Cardiac septum (tissue), 1 donor: ENCODE measurements at places on chromosomes 5 and 9. TPM values are rescaled to one million over a fixed set of nuclear protein-coding genes. Genes with fewer than 3 reads are reported as not detected.

Gene PPP2R2B
- 7.9 TPM for total RNA-seq

GRCh38 chr5:56460681-56461191 lies 227.6 kb upstream of the ANKRD55 start:
- no peak for DNase-seq

DNA sequence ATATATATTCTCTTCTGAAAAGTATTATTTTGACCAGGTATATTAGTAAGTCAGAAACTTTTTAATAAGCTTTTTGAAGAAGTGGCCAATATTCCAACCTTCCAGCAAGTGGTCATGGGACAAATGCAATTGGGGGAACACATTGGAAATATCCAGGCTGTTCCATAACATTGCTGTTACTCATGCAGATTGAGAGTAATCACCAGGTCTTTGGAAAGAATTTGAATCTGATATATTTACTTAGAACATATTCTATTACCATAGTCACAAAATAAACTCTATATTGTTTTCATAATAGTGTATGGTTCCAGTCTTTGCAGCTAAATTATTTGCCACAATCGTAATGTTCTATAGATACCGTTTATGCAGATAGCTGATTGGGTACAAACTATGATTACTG lies 102.8 kb downstream of the TAF11L14 start:
- DNase-seq: no peak

Gene SRD5A1
- 4.2 TPM for total RNA-seq

DNA sequence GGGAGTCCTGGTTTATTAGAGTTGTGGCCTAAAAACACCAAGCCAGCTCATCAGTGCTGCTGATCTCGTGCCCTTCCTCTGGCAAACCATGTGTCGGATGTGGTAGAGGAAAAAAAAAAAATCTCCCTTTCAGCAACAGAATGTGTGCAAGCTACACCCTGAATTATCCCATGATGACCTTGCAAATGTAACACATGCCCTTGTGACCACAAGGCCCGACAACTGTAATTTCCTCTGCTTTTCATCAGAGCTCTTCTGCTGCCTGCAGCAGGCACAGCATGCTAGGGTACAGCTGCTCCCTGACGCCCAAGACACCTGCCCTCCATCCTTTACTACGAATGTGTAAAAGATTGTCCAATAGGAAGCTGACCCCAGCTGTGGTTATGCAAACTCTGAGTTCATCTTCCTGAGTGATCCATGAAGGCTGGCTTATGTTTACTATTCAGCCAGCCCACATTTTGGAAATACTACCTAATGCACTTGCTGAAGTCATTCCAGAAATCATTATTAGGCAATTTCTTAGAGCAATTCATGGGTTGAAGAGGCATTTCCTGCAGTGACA lies 14.6 kb upstream of the BNC2 start:
- no peak for DNase-seq

Gene MPDZ
- total RNA-seq: 97.3 TPM

Gene SPINK7
- not detected for total RNA-seq

Gene PCDHGB7
- 16.4 TPM for total RNA-seq

DNA sequence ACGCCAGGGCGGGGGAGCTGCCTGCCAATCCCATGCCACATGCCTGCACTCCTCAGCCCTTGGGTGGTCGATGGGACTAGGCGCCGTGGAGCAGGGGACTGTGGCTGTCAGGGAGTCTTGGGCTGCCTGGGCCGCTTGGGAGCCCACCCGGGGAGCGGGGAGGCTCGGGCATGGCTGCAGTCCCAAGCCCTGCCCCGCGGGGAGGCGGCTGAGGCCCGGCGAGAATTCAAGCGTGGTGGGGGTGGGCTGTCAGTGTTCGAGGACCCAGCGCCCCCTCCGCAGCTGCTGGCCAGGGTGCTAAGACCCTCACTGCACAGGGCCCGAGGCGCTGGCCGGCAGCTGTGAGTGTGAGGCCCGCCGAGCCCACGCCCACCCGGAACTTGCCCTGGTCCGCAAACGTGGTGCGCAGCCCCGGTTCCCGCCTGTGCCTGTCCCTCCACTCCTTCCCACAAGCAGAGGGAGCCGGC lies 83.2 kb upstream of the DMRTA1 start:
- DNase-seq: no peak

Gene SLC36A3
- total RNA-seq: not detected

- no peak for DNase-seq
These were observed 180.3 kb downstream of the C9orf152 start for GRCh38 chr9:110027671-110028081.

- no peak for DNase-seq
These were observed 2.0 kb downstream of the NIPBL start for GRCh38 chr5:36878392-36879082.

- DNase-seq: no peak
These were observed 799.3 kb upstream of the NUDT12 start for GRCh38 chr5:104361932-104362331.

DNA sequence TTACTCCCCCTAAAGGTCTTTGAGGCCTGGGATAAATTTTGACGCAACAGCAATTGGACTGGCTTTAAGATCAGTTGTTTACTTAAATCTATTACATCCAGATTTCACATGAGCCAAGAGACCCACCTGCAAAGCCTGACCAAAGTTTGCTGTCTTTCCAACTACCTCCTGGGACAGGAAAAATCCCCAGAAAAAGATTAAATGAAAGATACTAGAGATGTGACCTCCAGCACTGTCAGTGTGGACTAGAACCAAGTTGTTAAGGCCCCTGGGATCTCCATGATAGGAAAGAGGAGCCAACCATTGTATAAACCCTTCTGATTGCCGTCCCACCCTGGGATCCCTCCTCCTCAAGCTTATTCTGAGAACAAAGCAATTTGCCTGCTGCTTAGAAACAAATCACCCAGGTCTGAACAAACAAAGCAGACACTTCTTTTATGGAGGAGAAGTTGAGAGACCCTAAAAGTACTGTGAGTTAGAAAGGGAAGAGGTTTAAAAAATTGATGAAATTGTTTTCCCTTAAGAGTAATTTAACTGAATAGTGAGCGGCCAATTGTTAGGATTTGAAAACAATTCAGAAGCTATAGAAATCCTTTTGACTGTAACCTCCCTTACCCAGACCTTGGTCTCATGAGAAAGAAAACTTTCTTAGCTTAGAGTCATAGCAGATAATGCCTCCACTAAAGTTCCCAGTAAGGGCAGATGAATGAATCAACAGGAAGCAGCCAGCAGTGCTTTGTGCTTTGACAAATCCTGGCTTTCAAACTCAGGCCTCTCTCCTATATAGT lies 255.2 kb downstream of the TMEM167A start:
- DNase-seq: no peak

GRCh38 chr9:132231019-132231701 lies 69.3 kb downstream of the NTNG2 start:
- no peak for DNase-seq

GRCh38 chr5:161498531-161498930 lies 48.0 kb downstream of the GABRB2 start:
- no peak for DNase-seq

DNA sequence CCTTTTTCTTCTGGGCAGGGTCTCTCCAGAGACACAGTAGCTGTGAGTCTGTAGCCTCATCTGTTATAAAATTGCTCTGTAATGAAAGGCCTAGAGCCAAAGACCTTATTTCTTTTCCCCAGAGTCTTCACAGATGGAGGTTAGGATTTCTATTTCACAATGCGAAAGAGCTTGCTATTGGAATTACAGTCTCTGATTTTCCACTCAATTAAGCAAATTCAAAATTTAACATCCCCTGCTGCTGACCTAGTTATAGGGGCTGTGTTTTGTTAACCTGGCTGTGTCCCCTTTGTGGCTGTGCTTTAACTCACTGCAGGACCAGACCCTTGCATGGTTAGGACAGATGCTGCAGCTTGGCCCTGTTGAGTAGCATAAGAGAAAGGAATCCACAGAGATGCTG lies 190.3 kb upstream of the NMUR2 start:
- DNase-seq: no peak

- DNase-seq: peak; percentile 68
These were observed 39.4 kb downstream of the SLC6A3 start for GRCh38 chr5:1405539-1406530.

Gene RUSC2
- 44.5 TPM for total RNA-seq

DNA sequence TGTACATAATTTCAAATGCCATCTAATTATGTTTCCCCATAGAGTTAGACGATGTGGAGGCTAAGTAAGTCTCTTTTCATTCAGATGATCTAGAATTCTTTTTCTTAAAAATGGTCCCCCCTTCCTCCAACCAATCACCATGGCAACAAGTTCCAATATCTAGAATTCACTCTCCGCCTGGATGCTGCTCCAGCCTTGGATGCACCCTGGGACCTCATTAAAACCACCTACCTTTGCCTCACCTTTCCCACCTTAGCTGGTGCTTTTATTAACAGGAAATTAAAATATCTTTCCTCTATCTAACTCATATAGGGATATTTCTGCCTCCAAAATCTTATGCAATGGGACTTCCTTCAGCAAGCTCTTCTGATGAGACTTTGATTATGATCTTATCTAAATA lies 49.0 kb downstream of the DIRAS2 start:
- no peak for DNase-seq

DNA sequence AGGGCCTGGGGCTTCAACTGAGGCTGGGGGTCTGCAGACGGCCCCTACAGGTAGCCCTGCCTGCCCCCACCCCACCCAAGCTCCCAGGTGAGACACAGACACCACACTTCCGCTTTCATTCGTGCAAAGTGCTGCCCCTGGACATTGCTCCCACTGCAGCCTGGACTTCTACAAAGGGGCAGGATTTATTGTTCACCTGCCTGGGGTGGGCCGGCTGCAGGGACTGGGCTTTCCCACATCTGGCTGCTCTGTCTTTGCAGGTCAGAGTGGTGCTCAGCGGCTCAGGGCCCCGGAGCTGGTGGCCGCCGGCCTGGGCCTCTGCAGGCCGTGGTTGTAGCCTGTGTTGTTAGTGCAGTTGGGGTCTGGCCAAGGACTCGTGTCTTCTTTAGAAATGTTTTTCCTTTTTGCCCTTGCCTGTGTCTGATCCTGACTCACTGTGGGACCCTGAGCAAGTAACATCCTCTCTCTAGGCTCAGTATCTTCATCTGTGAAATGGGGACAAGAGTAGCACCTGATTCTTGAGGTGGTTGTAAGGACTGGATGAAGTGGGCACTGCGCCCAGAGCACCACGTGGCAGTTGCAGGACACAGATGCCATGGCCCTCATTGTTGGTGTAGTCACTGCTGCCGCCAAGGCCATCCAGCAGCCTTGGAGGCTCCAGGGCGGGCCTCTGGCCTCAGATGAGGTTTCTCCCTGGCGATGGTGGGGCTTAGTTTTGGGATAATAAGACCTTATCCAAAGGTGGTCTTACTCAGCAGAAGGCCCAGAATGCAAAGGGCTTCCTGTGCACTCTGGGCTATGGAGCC lies 143.9 kb downstream of the CACNA1B start:
- no peak for DNase-seq

Gene SREK1IP1
- total RNA-seq: 10.2 TPM

- no peak for DNase-seq
These were observed 5.1 kb upstream of the ERCC6L2 start for GRCh38 chr9:95870352-95870751.

Gene FGFR4
- total RNA-seq: 0.40 TPM

DNA sequence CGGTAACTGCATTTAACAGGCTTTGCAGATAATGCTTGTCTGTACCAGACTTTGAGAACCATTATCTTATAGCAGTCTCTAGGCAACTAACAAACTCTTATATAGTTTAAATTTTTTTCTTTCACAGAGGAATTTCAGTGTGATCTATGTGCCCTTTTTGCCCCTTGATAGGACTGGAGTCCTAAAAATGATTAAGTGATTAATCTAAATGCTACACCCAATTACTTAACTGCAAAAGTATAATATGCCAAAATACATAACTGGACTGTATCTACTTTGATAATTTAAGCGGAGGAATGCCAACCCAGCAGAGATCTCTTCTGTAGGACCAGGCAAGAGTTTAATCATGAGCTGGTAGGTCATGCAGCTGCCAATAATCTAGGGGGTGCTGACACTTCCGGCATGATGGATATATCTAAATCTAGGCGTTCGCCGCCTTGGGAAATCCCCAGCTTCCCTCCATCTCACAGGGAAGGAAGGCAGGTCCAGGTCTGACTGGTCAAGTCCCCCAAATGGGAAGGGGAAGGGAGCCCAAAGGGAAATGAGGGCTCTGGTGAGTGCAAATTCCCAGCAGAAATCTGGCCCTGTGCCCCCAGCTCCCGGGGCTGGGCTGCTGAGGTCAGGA lies 205.6 kb downstream of the GAPVD1 start:
- no peak for DNase-seq

Gene NINJ1
- 46.4 TPM for total RNA-seq

DNA sequence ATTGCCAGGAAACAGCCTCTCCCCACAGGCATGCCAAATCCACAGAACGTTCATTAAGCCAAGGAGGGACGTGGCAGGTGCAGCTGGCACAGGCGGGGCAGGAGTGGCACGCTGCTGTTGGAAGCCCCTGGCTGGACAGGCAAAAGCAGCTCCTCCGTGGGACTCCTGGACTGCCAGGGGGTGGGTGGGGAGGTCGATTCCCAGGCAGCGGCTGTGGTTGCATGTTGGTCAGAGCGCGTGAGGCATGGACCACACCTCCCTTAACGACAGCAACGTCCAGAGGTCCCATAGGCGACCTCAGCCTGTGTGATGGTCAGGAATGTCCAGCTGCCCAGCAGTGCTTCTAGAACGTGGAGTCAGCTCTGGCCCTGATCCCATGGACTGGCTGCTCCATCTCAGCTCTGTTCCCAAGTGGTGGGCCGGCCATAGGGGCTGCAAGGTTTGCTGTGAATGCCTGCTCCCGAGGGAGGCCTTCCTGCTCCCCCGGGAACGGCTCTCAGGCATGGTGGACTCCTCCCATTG lies 6.9 kb downstream of the SLC6A19 start:
- no peak for DNase-seq

GRCh38 chr5:173047838-173048105 lies 8.4 kb upstream of the CREBRF start:
- DNase-seq: no peak

GRCh38 chr5:83752700-83753099 lies 32.0 kb upstream of the HAPLN1 start:
- DNase-seq: no peak

DNA sequence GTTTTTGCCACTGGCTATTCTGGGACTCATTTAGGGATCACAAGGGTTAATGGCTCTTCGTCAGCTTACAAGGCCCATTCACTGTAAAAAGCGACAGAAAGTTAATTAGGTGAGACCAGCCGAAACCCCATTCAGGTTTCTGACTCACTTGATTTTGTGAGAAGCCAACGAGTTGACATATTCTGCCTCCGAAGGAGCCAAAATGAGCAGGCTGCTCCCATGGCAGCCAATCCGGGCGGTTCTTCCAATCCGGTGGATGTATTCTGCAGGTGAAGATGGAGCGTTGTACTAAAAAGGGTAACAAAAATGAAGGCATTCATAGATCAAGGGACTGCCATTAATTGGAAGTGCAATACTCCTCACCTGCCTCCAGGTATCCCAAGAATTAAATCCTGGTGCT lies 39.7 kb downstream of the DDX31 start:
- no peak for DNase-seq

- no peak for DNase-seq
These were observed 7.2 kb downstream of the TAS2R1 start for GRCh38 chr5:9622971-9623421.

GRCh38 chr9:99725852-99726251 lies 95.8 kb upstream of the NR4A3 start:
- DNase-seq: no peak

- no peak for DNase-seq
These were observed 47.3 kb downstream of the ZNF366 start for GRCh38 chr5:72459913-72460312.
